Stimulated activated CD4-positive, alpha-beta T cell treated with anti-CD3 and anti-CD28 coated beads, TNF-alpha, amount 100 ng/mL, for 4 hours (primary cell): ENCODE measurements at places on chromosomes 2 and 18.

- DNase-seq = no peak
Observed at GRCh38 chr2:119727493-119727892, 32.2 kb upstream of the PTPN4 start.

DNA sequence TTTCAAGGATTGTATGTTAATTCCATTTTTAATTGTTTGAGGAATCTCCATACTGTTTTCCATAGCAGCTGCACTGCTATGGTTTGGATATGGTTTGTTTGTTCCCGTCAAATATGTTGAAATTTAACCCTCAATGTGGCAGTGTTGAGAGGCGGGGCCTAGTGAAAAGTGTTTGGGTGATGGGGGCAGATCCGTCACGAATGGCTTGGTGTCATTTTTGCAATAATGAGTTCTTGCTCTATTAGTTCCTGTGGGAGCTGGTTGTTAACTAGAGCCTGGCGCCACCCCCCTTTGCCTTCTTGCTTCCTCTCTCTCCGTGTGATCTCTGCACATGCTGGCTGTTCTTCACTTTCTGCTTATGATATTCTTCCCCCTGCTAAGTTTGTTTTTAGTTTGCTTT lies 71.4 kb upstream of the LDLRAD4 start:
- DNase-seq = no peak

- no peak for DNase-seq
Observed at GRCh38 chr18:59228351-59228750, 8.4 kb downstream of the GRP start.

DNA sequence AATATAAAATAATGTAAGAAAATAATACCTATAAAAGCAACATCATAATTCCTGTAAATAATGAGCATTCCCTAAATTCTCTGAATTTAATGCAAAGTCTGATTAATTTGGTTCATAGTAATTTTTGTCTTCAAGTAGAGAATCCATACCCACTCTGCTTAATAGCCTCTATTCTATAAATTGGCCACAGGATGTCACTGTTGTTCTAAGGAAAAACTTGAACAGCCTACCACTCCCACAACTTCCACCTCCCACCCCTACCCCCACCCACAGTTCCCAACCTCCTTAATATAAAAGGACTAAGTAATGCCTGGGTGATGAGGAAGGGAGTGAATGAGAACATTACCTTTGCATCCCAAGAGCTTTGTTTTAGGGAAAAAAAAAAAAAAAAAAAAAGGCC lies 27.2 kb upstream of the BBS5 start:
- no peak for DNase-seq
